Non-pigmented ciliary epithelial cell (primary cell): ENCODE measurements at places on chromosomes 13 and 19.

DNA sequence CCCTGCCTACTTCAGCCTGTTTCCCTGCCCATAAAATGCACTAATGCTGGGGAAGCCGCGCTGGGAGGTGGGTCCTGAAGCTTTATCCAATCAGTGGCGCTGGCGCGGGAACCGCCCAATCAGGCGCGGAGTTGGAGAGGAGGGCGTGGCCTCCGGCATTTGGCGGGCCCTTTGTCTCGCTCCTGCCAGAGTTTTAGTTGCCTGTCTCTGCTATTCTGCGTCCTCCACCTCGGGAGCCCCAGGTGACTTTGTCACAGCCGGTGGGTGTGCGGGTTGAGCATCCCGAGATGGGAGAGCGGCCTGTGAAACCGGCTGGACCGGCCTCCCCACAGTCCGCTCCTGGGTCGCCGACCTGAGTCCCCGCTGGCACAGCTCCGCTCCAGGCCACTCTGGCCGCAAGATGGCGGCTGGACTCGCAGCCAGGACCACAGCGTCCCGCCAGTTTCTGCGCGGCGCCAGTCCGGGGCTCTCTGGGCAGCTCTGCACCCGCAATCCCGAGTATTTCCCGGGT, 30.7 kb upstream of the ZNF429 start:
- peak; percentile 30 for DNase-seq

DNA sequence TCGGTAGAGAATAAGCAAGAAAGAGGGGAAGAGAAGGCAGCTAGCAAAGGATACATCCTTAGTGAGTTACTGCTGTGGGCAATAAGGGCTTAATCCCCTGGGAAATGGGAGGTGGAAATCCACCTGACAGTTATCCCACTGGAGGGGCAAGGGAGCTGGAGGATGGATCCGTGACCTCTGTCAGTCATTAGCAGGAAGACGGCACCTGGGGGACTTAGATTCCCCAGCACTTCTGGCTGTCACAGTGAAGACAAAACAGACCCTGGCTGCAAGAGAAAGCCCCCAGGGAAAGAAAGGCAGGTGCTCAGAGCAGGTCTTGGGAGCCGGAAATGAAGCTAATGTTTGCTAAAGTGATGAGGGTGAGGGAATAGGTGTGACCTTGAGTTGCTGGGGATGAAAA, 70.4 kb upstream of the MRI1 start:
- no peak for DNase-seq

DNA sequence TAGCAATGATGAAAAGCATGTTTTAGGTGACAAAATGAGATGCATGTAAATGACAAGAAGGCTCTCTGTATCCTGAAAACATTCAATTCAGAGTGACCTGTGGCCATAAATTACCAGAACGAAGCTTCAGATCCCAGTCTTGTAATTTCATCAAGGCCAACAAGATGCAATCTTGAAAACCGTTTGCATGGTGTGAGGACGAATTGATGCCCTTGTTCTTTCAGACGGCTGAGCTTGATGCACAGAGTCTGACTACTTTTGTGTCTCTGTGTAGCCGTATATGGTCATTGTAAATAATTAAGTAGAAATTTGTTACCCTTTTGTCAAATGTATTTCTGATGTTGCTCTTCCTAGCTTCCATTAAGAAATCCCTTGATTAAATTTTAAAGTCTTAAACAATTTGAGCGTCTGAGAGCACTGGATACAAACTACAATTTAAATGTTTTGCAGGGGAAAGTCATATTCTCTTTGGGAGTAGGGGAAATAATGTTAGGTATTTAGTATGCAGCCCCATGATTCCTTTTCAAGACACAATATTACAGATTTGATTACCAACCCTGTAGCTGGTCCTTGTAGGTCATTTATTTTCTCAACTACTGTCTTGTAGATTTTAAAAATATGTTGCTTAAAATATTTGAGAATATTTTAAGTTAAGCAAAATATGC, 125.8 kb upstream of the PCDH9 start:
- DNase-seq, result no peak

DNA sequence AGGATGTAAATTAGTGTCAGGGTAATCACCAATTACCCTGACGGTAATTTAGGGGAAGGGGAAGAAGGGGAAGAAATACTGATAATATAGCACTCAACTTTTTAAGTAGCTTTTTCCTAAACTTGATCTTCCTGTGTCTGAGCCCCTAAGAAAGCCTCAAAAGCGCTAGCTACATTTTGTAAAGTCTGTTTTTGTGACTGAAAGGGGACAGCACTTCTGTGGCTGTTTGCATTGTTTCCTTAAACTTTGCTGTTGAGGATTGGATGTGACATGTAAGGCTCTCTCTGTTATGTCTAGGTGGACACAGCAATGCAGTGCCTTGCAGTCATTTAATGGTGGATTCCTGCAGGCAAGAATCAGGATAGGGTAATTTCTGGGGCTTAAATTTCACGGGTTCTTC, 42.8 kb downstream of the SPATA13 start:
- DNase-seq, result no peak

DNA sequence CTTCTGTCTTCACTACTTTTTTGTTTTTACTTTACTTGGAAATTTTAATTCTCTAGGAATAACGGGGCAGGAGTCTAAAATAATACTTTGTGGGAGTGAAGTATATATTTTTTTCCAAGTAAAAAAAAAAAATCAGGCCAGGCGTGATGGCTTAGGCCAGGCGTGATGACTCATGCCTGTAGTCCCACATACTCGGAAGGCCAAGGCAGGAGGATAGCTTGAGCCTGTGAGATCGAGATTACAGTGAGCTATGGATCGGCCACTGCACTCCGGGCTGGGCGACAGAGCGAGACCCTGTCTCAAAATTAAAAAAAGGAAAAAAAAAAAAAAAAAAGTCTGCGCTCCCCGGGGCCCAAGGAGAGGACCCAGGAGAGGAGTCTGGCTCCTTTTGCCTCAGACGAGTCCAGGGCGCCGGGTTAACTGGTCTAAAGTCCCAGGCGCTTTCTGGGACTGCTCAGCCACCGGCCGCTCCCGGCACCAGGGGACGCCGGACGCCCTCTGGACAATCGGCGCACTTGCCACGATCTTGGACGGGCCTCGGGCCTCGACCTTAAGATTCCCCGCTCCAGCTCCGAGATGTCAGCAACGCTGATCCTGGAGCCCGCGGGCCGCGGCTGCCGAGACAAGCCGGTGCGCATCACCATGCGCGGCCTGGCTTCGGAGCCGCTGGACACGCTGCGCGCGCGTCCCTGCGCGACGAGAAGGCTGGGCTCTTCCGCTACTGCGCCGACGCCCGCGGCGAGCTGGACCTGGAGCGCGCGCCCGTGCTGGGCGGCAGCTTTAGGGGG, 2.7 kb upstream of the ZFP82 start:
- no peak for DNase-seq

GRCh38 chr13:26977541-26977940, 194.1 kb downstream of the USP12 start:
- no peak for DNase-seq

DNA sequence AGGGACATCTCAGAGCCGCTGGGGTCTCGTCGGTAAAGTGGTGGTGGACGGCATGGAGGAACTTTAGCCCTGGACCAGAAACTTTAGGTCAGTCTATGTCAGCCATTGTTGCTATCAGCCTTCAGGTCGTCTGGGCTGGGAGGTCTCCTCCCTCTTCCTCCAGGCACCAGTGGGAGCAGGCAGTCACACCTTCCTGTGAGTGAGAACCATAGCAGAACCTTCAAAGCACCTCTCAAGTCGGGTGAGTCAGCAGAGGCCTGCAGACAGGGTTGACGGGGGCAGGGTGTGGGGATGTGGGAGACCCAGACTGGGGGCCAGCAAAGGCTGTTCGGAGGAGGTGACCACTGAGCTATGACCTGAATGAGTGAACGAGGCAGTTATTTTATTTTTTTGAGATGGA, 15.4 kb upstream of the SBNO2 start:
- no peak for DNase-seq

- no peak for DNase-seq
Observed at GRCh38 chr13:92900446-92900845, 326.2 kb upstream of the GPC6 start.

DNA sequence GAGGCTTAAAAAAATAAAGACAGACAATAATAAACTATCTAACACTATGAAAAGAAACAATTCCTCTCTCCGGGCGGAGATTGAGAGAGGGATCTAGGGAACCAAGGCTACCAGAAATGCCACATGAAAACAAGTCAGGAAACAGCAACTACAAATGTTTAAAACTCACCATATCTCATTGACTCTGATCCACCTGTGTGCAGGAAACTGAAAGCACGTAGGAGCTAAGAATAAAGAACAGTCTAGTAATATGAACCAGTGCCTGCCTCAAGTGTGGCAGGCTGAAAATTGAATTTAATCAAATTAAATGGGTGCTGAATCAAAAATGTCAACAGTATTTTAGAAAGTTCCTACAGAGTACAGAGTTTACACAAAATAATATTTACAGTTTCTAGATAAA, 1701.0 kb downstream of the SLITRK5 start:
- DNase-seq, result no peak

GRCh38 chr13:95295026-95295425, 6.2 kb downstream of the ABCC4 start:
- DNase-seq, result no peak

DNA sequence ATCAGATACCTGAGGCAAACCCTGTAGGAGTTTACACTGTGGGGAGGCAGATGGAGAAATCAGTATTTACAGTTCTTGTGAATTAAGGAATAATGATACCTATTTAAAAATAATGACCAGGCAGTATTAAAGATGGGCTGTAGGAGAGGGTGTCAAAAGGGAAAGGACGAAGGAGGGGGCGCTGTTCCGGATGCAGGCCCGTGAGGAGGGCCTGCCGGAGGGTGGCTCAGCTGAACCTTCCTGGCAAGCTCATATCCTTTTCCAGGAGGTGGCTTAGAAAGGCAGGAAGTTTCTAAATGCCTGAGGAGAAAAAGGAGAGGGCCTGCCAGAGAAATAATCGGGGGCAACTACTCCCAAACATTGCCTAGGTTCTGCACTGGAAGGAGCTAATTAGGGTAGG, 46.6 kb downstream of the MBNL2 start:
- no peak for DNase-seq

DNA sequence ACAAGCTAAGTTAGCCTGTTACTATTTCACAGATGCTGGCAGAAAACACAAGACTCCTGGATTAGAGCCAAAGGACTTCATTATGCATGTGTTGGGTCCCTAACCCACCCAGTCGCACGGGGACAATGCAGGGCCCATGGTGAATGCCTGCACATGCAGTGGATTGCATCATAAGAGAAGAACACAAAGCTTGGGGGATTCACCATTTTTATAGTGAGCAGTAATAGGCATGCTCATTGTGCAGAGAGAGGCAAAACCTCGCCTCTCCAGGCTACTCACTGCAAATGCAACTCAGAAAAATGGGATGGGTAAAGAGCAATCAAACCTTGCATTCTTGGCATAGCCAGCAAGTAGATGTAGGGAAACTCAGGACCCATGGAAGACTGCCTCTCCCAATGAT, 115.8 kb downstream of the DIAPH3 start:
- no peak for DNase-seq
